ENCODE measurements at places on chromosomes 3 and 15.

DNA sequence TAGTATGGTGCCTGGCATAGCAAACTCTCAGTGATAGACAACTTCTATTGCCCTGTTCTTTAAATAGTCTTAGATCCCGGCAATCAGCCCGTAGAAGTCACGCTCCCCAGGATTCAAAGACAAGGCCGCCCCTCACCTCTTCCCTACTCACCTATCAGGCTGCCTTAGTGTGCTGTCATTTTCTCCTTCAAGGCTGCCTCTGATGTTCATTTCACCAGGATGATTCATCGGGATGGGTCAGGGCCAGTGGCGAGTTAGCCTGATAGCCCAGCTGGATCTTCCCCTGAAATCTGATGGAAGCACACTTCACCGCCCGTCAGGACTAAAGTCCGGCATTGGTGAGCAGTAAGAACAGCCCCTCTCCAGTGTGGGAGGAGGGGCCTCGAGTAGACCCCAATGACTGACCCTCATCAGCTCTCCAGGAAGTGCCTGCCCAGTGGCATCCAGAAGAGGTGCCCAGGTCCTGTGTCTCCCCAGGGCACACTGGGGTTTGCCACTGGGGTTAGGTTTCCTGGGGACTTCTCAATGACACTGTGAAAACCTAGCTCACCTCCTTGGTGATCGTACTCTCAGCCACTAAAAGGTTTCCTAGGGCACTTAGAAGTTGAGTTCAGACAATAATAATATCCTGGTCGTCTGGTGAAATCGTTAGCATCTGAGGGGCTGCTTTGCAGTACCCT lies 37.5 kb downstream of the TPM1 start:
- no peak for DNase-seq

DNA sequence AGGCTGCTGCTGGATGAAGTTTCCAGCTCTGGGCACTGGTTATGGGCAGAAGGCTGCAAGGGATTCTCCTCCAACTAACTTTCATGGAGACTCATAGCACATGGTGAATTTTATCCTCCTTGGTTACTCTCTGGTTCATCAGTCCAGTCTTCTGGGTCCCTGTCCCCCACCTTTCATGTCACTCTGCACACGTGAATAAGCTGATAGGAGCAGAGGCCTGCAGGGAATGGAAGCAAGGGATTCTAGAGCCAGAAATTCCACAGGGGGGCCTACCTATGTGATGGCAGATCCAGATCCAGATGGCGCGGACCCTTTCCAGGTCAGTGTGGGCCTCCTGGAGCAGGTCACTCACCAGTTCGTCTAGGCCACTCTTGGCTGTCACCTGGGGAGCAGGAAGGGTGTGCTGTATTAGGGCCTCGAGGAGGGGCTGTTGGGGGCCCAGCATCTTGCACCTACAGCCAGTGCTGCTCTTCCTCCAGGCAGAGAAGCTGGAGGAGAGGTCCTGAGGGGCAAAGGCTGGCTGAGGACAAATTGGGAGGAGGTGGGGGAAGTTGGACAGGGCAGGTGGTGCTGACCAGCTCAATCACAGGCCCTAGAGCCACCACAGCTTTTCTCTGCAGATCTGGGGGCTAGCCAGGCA lies 30.2 kb downstream of the KY start:
- DNase-seq, result no peak

- no peak for DNase-seq
Observed at GRCh38 chr3:112778353-112778948, 68.2 kb downstream of the CD200R1L start.

DNA sequence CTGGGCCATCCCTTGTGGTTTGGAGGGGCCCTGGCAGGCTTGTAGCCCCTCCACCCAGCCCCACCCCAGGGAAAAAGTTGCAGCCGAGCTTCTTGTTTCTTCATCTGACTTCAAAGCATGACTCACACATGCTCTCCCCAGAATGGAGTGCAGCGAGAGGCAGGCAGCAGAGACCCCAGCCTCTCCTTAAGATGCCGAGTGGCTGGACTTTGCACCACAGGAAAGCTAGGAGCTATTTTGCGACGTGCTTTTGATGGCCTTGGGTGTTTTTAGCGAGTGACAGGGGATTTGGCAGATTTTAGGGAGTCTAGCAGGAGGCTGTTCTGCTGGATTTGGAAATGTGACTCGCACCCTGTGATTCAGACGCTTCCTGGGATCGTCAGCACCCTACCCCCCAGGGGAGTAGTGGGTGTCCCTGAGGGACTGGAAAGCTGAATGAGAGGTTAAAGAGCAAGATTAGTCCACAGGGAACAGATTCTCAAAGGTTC lies 14.2 kb downstream of the BAHD1 start:
- DNase-seq, result no peak

DNA sequence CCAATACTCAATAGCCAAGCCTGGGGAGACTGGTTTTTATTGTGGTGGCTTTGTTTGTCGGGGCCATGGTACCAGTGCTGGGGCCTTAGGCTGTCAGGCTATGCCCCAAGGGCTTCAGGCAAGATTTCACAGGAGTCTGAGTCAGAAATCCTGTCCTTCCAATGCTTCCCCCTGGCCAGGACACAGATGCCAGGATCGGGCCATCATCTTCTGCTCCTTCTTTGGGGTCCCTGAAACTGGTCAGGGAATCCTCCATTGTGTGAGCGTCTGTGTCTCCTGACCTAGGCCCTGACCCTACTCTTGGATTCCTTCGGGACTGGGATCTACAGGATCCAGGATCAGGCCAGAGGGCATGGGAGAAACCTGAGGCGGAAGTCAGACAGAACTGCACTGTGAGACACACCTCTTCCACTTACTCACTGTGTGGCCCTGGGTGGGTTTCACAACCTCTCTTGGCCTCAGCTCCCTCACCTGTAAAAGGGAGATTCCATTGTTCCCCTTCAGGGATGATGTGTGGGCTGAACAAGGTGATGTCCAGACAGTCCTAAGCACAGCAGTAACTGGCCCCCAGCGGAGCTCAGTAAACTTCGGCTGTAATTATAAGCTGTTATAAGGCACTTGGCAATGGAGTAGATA lies 292.7 kb downstream of the UACA start:
- DNase-seq, result no peak

DNA sequence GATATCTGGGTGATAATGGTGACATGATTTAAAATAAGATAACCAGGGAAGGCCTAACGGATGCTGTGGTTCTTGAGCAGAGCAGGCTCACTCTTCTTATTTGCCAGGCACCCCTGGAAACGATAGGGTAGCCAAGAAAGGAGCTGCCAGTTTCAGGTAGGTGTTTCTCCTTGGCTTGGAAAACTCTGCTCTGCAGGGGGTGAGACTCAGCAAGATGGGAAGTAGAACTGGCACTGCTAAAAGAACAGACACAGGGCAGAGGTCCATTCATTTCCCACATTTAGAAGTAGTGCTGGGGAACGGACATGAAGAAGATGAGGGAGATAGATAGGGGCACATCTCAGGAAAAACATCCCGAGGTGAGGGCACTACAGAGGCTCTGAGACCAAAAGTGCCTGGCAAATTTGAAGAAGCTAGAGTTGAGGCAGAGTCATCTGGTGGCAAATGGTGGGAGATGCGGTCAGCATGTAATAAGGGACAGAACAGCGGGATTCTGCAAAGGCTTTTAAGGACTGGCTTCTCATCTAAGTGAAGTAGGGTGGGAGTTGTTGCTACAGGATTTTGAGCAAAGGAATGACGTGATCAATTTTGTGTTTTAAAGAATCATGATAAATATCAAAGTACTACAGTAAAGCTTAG lies 323.4 kb upstream of the PLSCR5 start:
- no peak for DNase-seq

- DNase-seq, result no peak
Observed at GRCh38 chr15:24734396-24734795, 58.8 kb downstream of the NPAP1 start.

DNA sequence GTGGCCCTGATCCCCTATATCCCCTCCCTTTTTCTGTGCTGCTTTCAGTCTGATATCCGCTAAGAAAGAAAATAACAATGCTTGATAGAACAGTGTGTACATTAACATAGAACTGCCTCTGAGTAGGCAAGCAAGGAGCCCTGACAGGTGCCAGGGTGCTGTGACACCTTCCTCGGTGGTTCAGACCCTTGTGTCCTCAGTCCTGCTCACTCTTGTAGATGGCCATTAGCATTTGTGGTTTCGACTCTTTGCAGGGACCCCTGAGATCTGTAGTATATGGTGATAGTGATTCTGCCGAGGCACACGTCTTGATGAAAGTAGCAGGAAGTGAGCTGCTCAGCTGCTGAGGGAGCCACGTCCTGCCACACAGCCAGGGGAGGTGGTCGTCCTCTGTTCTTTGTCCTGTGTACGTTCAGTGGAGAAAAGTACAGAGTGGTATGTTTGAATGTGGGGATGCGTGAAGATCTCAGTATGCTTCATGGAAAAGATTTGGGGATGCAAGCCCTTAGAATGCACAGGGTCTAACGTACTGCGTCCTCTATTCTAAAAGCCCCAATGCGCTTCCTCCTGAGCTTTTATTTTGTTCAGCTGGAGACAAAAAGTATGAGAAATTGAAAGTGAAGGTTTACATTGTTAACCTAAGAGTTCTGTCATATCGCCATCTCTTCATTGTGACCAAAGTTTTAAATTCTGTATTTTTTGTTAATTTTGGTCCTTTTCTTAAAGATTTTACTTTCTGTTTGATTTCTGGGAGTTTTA lies 35.4 kb downstream of the PXYLP1 start:
- DNase-seq, result no peak

Data from activated naive CD4-positive, alpha-beta T cell (primary cell).